ENCODE measurements at places on chromosomes 16 and 17.

DNA sequence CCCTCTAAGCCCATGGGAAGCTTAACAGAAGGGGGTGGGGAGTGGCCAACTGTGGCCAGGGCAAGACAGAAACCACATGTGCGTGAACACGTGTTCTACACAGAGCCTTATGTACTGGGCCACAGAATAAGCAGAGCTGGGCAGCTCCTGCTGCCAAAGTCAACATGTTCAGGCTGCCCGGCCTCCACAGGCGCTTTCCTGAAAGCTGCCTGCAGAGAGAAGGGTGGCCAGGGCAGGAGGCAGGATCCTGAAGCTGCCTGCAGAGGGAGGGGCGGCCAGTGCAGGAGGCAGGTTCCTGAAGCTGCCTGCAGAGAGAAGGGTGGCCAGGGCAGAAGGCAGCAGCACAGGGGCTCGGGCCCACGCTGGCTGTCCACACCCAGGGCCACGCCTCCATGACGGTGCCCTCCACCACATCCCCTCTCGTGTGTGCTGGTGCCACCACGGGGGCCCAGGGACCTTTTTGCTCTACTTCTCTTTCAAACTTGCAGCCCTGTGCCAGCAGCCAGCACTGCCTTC is 79.5 kb downstream of the ANKRD11 start:
- DNase-seq = no peak

DNA sequence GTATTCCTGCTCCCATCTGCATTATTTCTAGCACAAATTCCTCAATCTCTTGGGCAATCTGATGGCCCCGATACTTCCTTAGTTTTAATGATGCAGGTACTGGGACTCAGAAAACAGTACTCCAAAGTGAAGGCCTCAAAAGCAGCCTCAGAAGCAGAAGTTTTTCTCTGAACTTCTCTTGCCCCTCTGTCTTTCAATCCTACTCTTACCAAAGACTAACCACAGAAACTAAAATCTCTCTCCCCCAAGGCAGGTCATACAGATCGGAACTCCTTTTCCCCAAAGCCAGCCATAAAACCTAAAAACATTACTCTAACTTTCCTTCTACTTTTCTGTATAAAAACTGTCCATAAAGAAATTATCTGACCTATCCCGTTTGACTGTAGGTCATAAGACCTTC is 103.5 kb downstream of the HS3ST3A1 start:
- DNase-seq = no peak

- no peak for DNase-seq
These were observed 35.4 kb upstream of the LYRM9 start for GRCh38 chr17:27928587-27928986.

DNA sequence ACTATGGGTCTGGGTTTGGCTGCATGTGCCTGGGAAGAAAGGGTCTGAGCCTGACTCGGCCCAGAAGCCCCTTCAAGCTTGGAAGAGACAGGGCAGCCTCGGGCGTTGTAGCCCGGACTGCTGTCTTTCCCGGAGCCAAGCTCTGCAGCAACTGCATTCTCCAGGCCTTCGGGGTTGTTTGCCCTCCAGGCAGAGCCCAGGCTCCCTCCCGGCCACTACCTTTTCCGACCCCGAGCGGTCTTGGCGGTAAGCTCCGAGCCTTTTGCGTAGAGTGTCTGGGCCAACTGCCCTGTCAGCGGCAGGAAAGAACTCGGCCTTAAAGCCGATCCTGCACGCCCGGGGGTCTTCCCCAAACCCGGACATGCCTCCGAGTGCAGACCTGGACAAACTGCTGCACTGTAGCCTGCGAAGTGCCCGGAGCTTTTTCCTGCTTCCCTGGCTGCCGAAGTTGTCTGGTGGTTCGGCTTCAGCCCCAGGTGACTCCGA is 1.3 kb downstream of the LHX1 start:
- DNase-seq = peak; percentile 37

- DNase-seq = no peak
These were observed 264.0 kb downstream of the ENGASE start for GRCh38 chr17:79338604-79339003.

DNA sequence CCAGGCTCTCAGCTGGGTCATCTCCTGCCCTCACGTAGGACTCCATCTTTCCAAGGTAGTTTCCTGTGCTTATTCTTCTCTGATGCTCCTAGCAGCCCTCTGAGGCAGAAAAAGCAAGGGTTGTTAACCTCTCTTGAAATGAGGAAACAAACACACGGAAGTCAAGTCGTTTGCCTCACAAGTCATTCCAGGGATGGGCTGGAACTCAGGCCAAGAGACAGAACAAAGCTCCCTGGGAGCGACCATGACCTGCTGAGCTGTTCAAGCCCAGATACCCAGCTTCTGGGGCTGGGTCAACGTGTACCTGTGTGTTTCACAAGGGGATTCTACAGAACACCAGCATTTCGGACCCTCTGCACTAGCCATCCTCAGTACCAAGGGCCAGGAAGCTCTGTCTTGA is 28.1 kb downstream of the SRL start:
- DNase-seq = no peak

- no peak for DNase-seq
These were observed 84.5 kb downstream of the XYLT1 start for GRCh38 chr16:17386229-17386628.

GRCh38 chr16:81478876-81479511 is 34.4 kb downstream of the CMIP start:
- DNase-seq = no peak

DNA sequence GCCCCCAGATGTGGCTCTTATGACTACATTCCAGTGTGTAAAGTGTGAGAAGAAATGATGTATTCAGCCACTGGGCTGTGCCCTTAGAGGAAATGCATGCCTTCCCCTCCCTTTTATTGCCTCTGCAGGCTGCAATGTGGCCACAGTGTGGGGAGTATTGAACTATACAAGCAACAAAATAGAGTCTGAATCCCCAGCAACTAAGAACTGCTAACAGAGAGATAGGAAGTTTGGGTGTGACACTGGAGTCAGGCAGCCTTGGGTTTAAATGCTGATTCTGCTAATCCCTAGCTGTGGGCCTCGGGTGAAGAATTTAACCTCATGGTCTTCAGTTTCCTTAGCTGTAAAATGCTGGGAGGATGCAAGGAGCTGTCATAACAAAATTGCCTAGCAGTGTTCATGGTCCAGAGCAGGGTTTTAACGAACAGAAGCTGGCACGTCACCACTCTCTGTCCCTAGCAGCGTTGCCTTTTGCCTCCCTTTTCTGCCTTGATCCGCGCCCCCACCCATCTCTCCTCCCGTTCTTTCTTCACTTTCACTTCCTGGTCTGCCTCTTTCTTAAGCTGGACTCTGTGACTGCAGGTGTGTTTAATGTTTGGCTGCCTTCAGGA is 50.3 kb downstream of the KPNA2 start:
- no peak for DNase-seq

DNA sequence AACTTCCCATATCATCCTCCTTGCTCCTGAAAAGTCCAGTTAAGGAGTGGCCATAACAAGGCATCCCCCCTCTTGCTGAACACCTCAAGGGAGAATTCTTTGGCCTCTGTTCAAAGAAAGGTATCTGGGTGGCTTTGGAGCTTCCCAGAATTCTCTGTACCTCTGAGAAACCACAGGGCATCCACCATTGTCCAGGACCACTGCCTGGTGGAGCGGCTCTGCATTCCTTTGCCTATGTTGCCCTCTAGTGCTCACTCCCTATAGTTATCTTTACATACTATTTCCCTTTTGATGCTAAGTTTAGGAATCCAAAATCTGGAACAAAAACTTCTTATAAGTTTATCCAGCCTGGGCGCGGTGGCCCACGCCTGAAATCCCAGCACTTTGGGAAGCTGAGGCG is 30.3 kb downstream of the CHD9NB start:
- peak; percentile 25 for DNase-seq

GRCh38 chr17:62653002-62653825 is 25.7 kb downstream of the MRC2 start:
- peak; percentile 95 for DNase-seq
